LHCN-M2 (cell line): ENCODE measurements at places on chromosomes 4 and X.

DNA sequence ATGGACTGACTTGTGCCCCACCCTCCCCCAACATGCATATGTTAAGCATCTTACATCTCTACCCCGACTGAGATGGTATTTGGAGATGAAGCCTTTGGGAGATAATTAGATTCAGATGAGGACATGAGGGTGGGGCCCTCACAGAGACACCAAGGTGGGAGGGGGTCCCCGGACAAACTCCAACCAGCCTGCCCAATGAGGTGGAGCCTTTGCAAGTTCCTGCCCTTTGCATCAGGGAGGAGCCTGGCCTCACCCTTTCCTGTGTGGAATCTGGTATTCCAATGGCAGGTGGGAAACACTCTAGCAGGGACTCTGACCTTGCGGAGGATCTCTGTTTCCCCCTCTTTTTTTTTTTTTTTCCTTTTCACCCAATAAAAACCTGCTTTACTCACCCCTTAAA, 589.9 kb upstream of the BOD1L1 start:
- DNase-seq: no peak

DNA sequence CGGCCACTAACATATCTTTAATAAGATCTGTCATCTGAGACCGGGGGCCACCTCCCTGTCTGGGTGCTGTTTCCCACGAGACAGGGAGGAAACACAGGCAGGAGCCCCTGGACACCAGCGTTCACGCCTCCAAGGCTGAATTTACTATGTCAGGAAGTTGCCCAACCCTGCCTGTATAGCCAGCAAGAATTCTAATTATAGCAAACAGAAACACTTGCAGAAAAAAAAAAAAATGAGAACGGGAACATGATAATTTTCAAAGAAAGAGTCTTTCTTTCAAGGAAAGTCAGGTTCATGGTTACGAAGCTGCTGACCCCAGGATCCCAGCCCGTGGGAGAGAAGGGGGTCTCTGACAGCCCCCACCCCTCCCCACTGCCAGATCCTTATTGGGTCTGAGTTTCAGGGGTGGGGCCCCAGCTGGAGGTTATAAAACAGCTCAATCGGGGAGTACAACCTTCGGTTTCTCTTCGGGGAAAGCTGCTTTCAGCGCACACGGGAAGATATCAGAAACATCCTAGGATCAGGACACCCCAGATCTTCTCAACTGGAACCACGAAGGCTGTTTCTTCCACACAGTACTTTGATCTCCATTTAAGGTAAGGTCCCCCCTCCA, at the start of gene IL3RA:
TSS of gene IL3RA (plus strand) at position 455 of the 613 bp plus-strand sequence. CDS start 4,981 bp downstream, outside the sequence.
- no peak for DNase-seq

- DNase-seq: no peak
Measured at GRCh38 chrX:48475296-48475695, 703 bp upstream of the FTSJ1 start.

DNA sequence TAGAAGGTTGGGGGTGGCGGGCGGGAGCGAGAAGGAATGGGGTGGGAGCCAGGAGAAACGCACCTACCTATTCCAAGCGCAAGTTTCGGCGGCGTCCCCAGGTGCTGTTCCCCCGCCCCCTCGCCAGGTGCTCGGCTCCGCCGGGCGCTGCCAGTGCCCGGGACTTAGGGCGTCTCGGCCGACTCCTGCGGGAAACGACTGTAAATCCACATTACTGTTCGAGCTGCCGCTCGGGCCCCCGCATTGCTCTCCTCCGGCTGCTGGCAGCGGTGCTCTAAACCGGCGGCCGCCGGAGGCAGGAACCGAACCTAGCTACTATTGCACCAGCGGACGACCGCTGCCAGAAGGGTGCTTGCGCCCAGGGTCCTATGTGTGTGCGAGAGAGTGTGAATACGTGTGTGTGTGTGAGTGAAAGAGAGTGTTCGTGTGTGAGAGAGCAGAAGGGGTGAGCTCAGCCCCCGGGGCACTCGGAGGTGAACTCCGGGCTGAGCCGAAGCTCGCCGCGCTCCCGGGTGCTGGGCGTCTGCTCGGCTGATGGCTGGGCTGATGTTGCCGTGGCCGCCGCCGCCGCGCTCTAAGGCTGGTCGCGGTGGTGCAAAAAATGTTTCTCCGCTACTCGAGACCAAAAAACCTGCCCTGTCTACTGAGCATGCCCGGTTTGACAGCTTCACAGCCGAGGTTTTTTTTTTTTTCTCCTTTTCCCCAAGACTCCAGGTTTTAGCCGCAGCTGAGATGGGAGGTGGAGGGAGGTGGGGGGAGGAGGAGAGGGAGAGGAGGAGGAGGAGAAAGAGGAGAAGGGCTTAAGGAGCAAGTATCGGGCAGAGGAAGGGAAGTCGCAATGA, 115.7 kb upstream of the TEX13C start:
- DNase-seq: no peak

DNA sequence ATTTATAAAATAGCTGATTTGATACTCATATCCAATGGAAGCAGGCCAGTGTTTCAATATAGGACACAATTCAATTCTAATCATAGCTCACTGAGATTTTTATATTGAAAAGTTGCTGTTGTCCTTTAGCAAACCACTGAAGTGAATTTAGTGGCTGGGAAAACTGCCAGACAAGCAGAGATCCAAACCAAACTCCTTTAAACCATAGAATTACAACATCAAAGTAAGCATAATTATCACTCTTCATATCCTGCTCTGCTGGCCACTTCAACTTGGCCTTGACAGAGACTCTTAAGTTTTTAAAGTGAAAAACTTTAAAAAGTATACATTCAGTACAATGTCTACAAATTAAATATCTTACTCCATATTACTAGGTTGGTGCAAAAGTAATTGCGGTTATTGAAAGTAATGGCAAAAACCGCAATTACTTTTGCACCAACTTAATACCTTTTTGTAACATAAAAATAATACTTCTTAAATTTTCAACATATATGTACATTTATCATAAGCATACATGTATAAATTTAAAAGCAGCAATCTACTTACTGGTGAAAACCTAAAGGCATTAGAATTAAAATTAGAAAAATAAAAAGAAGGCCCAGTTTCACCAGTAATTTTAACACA, 433.0 kb downstream of the PCDH10 start:
- DNase-seq: peak; percentile 2

DNA sequence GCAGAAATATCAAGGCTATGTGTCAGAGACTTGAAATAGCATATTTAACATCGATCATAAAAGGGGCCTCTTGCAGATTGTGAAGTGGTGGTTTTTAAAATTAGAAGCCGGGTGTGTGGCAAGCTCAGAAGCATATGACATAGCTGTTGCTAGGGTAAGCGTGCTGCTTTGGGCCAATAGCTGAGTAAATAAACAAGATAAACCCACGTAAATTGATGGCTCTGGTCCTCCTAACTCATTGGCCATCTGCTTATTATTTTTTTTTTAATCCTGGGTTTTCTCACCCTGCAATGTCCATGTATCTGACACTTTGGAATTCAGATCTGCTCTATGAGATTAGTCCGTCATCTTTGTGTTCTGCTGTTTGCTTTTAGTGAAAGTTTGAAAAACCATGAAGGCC, 32.6 kb upstream of the STOX2 start:
- DNase-seq: no peak
